Transverse colon (tissue), 4 donors: ENCODE measurements at places on chromosomes 16 and 17. TPM values are rescaled to one million over a fixed set of nuclear protein-coding genes. Genes with fewer than 3 reads are reported as not detected.
A peak's percentile ranks its signal among the peaks of the same experiment; 100 is the strongest.

GRCh38 chr17:48389903-48390302 is 40.1 kb downstream of the SKAP1 start:
- H3K4me1 ChIP-seq: no peaks in the 10 kb centered on the region
- H3K36me3 ChIP-seq: no peaks in the 10 kb centered on the region
- H3K4me3 ChIP-seq: no peak overlapping the region

GRCh38 chr17:73302189-73302588 is 9.6 kb downstream of the CDC42EP4 start:
- H3K27me3 ChIP-seq: no peaks in the 10 kb centered on the region
- H3K4me1 ChIP-seq: peaks cover 69% of the 10 kb centered on the region
- no peak for DNase-seq
- H3K27ac ChIP-seq: peak overlapping the region; percentile 100
- no peaks in the 10 kb centered on the region for H3K36me3 ChIP-seq

DNA sequence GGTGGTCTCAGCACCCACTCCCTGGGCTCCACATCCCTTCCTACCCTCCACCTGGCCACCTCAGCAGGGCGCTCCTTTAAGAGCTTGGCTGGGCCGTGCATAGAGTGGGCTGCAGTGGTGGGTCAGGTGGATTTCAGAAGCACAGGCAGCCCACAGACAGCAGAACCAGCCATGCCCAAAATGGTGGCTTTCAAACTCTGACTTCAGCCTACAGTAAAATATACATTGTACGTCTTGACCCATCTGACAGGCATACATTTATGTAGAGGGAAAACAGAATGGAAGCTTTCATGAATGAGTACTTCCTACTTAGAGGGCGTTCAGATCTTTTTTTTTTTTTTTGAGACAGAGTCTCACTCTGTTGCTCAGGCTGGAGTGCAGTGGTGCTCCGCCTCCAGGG is 26.0 kb upstream of the LASP1NB start:
- no peaks in the 10 kb centered on the region for H3K27me3 ChIP-seq
- DNase-seq: no peak
- H3K4me1 ChIP-seq: peaks cover 48% of the 10 kb centered on the region
- no peak overlapping the region for H3K4me3 ChIP-seq

DNA sequence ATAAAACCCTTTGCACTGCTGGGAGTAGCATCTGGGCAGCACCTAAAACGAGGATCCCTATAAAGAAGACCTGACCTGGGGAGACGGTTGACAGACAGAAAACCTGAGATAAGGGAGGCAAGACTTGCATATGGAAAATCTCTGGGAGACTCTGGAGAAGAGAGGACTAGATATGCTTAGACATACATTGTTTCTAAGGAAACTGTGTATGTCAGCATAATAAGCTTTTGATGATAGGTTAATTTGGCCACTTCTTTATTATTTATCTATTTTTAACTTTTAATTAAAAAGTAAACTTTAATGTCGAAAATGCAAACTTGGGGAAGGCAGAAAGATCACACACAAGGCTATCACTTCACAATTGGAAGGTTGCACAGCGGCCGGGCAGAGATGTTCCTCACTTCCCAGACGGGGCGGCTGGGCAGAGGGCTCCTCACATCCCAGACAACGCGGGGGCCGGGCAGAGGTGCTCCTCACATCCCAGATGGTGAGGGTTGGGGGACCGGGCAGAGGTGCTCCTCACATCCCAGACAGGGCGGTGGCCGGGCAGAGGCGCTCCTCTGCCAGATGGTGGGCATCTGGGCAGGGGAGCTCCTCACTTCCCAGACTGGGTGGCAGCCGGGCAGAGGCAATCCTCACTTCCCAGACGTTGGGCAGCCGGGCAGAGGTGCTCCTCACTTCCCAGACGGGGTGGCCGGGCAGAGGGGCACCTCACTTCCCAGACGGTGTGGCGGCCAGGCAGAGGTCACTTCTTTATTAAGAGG is 64.3 kb upstream of the HS3ST3A1 start:
- no peaks in the 10 kb centered on the region for H3K27me3 ChIP-seq
- no peak overlapping the region for H3K27ac ChIP-seq
- H3K4me1 ChIP-seq: no peaks in the 10 kb centered on the region
- no peak for DNase-seq
- no peak overlapping the region for H3K4me3 ChIP-seq
- no peaks in the 10 kb centered on the region for H3K36me3 ChIP-seq

- H3K4me1 ChIP-seq: peaks cover 35% of the 10 kb centered on the region
- H3K36me3 ChIP-seq: no peaks in the 10 kb centered on the region
- peak; percentile 51 for DNase-seq
- H3K27ac ChIP-seq: peak overlapping the region; percentile 98
Measured at GRCh38 chr17:81294512-81295030, 536 bp downstream of the SLC38A10 start.

DNA sequence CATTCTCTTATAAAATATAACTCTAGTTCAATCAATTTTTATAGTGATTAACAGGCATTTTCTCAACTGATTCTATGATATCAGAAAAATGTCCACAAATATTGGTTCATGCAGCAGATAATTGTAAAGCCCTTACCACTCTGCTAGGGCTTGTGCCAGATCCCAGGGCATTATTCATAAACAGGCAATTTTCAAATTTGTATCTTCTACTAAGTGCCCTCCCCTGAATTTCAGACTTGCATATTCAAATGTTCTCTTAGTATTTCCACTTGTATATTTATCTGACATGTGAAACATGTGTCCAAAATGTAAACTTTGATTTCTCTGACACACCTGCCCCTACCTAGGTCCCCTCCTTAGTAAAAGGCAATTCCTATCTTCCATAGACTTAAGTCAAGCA is 9.3 kb downstream of the CPHXL2 start:
- H3K4me3 ChIP-seq: no peak overlapping the region
- H3K27me3 ChIP-seq: no peaks in the 10 kb centered on the region
- H3K4me1 ChIP-seq: no peaks in the 10 kb centered on the region

- peaks cover 6% of the 10 kb centered on the region for H3K4me1 ChIP-seq
- no peak overlapping the region for H3K27ac ChIP-seq
- H3K27me3 ChIP-seq: no peaks in the 10 kb centered on the region
- no peak overlapping the region for H3K4me3 ChIP-seq
- H3K36me3 ChIP-seq: no peaks in the 10 kb centered on the region
Measured at GRCh38 chr16:14499110-14499509, 130.9 kb downstream of the PARN start.

GRCh38 chr16:28172336-28172735 is 39.4 kb downstream of the XPO6 start:
- H3K36me3 ChIP-seq: peaks cover 14% of the 10 kb centered on the region
- no peak for DNase-seq
- H3K27ac ChIP-seq: no peak overlapping the region
- no peaks in the 10 kb centered on the region for H3K4me1 ChIP-seq

Gene PCTP
- total RNA-seq: 581 TPM

- peak overlapping the region; percentile 83 for H3K27ac ChIP-seq
- no peaks in the 10 kb centered on the region for H3K36me3 ChIP-seq
- H3K4me3 ChIP-seq: no peak overlapping the region
Measured at GRCh38 chr16:86342161-86342834, 168.0 kb upstream of the FOXF1 start.

DNA sequence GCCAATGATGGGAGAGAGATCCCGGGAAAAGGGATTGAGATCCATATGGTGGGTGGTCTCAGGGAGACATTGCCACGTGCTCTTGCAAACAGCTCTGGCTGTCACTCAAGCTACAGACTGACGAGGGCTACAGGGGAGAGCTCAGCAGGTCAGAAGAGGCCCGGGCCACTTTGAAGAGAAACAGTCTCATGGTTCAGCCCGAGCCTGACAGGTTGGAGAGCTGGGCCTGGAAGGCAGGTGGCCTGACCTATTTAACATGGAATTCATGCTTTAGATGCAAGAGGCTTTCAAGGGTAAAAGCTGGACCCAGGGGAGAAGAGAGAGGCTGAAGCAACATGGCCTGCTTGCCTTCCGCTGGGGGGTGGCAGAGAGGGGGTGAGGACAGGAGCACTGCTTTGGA is 81.0 kb upstream of the BRD7 start:
- H3K4me3 ChIP-seq: no peak overlapping the region
- H3K27ac ChIP-seq: no peak overlapping the region
- no peaks in the 10 kb centered on the region for H3K4me1 ChIP-seq
- DNase-seq: no peak
- no peaks in the 10 kb centered on the region for H3K36me3 ChIP-seq
- H3K27me3 ChIP-seq: no peaks in the 10 kb centered on the region

Gene PSMB10
- total RNA-seq: 65.7 TPM

- H3K27ac ChIP-seq: no peak overlapping the region
- H3K27me3 ChIP-seq: no peaks in the 10 kb centered on the region
- H3K4me1 ChIP-seq: peaks cover 15% of the 10 kb centered on the region
- no peaks in the 10 kb centered on the region for H3K36me3 ChIP-seq
- DNase-seq: no peak
Measured at GRCh38 chr16:11296706-11297491, 15.8 kb upstream of the PRM1 start.

DNA sequence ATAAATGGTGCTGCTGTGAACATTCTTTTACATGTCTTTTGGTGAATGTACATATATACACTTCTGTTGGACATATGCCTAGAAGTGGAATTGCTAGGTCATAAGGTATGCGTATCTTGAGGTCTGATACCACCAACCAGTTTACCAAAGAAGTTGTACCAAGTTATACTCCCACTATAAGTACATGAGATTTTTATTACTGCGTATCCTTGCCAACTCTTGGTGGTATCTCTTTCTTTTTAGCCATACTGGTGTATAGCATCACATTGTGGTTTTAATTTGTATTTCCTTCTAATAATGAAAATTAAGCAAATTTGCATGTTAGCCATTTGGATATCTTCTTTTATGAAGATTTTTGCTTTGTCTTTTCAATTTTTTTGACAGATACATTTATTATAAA is 80.5 kb downstream of the ATF7IP2 start:
- no peaks in the 10 kb centered on the region for H3K27me3 ChIP-seq
- H3K36me3 ChIP-seq: no peaks in the 10 kb centered on the region
- no peak overlapping the region for H3K4me3 ChIP-seq
- H3K4me1 ChIP-seq: no peaks in the 10 kb centered on the region
- no peak overlapping the region for H3K27ac ChIP-seq

DNA sequence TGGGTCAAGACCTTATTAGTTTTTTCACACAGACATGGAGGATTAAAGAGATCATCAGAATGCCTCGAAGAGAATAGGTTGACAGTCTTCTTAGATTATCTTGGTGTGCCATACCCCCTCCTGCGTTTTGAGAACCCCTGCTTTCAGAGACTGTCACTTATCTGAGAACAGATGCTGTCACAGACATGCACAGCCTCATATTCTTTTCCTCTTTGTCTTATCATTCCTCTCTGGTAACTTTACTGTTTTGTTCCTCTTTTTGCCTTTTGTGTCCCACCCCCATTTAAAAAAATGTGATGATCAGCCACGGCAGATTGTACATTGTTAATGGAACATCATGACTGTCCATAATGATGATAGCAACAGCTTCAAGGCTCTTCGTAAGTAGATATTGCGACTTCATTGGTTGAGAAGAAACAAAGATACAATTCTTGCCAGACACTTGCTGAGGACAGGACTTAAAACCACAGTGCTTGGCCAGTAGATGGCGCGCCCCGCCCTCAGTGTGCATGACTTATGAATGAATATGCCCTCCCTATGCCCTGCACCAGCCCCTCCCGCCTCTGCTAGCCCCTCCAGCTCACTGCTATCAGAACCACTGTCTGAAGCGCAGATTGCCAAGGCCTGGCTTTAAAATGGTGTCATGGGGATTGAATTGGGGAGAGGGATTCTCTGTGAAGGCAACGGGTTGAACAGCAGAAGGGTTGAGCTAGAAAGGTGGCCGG is 2.6 kb upstream of the PITPNC1 start:
- H3K27me3 ChIP-seq: no peaks in the 10 kb centered on the region
- no peaks in the 10 kb centered on the region for H3K36me3 ChIP-seq
- peaks cover 3% of the 10 kb centered on the region for H3K4me1 ChIP-seq
- H3K4me3 ChIP-seq: no peak overlapping the region
- no peak overlapping the region for H3K27ac ChIP-seq

Gene KCNJ16
- not detected for total RNA-seq

GRCh38 chr16:53281280-53281679 is 153.0 kb upstream of the RBL2 start:
- no peaks in the 10 kb centered on the region for H3K4me1 ChIP-seq
- DNase-seq: no peak
- H3K36me3 ChIP-seq: no peaks in the 10 kb centered on the region
- no peak overlapping the region for H3K27ac ChIP-seq
- H3K4me3 ChIP-seq: no peak overlapping the region
- H3K27me3 ChIP-seq: no peaks in the 10 kb centered on the region

DNA sequence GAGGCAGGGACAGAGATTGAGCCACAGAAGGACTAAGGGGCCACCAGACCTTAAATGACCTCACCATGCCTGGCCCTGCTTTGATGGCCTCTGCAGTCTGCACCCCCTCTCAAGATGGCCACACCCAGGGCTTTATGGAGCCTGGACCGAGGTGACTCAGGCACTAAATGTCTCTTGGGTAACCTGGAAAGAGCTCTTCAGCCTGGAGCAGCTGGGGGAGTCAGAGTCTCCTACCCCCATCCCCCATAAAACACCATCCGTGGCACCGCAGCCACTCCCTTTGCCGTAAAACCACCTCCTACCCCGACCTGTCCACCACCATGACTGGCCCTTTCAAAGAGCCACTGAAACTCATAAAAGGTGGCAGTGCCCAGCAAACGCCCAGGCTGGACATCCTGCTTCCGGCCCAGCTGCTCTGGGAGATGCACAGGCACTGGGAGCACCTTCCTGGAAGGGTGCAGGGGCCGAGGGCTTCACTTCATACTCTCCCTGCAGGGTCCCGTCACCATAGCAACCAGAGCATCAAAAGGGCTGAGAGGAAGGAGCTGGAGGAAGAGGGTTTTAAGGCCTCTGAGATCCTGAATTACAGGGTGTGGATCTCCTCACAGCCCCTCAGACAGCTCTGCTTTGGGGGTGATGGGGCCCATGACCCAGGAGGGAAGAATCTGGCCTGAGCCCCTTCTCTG is 22.3 kb downstream of the FOXN1 start:
- no peak overlapping the region for H3K4me3 ChIP-seq
- no peaks in the 10 kb centered on the region for H3K36me3 ChIP-seq
- peak overlapping the region; percentile 58 for H3K27ac ChIP-seq
- H3K4me1 ChIP-seq: peaks cover 12% of the 10 kb centered on the region
- no peaks in the 10 kb centered on the region for H3K27me3 ChIP-seq
